ENCODE measurements at places on chromosomes 7 and 10. TPM values are rescaled to one million over a fixed set of nuclear protein-coding genes. Genes with fewer than 3 reads are reported as not detected.

The MMP21 gene
- total RNA-seq = 0.45 TPM

- H3K4me3 ChIP-seq = no peak overlapping the region
- no peaks in the 10 kb centered on the region for H3K4me1 ChIP-seq
- peaks cover 7% of the 10 kb centered on the region for H3K27me3 ChIP-seq
- no peak overlapping the region for H3K27ac ChIP-seq
- H3K36me3 ChIP-seq = no peaks in the 10 kb centered on the region
Measured at GRCh38 chr10:58152673-58153263, 114.9 kb downstream of the IPMK start.

- no peak overlapping the region for H3K27ac ChIP-seq
- no peaks in the 10 kb centered on the region for H3K27me3 ChIP-seq
- H3K4me3 ChIP-seq = no peak overlapping the region
- no peaks in the 10 kb centered on the region for H3K4me1 ChIP-seq
Measured at GRCh38 chr10:133613699-133614098, 12.9 kb downstream of the FRG2B start.

- no peaks in the 10 kb centered on the region for H3K36me3 ChIP-seq
- H3K4me1 ChIP-seq = peaks cover 12% of the 10 kb centered on the region
- H3K27me3 ChIP-seq = no peaks in the 10 kb centered on the region
- no peak overlapping the region for H3K4me3 ChIP-seq
- DNase-seq = no peak
Measured at GRCh38 chr10:5818894-5819293, 5.7 kb upstream of the GDI2 start.

DNA sequence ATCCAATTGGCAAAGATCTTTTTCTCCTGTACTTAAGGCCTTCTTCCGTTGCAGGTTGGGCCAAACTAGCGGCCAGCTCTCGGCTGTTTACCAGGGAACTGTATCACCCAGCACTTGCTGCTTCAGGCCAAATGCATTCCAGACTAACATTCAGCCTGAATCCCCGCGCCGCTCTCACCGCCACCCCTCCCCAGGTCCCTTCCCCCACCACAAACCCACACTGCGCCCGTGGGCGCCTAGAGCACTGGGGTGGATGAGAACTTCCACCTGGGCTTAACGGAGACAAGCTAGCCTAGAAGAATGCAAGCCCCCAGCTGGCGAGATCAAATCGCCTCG, 676 bp downstream of the TCAF1 start:
- peak overlapping the region; percentile 85 for H3K27ac ChIP-seq
- no peaks in the 10 kb centered on the region for H3K27me3 ChIP-seq
- DNase-seq = no peak
- no peaks in the 10 kb centered on the region for H3K36me3 ChIP-seq
- peaks cover 39% of the 10 kb centered on the region for H3K4me1 ChIP-seq
- peak overlapping the region; percentile 62 for H3K4me3 ChIP-seq

- H3K27ac ChIP-seq = no peak overlapping the region
- no peaks in the 10 kb centered on the region for H3K36me3 ChIP-seq
- peaks cover 7% of the 10 kb centered on the region for H3K4me1 ChIP-seq
- no peak for DNase-seq
- no peak overlapping the region for H3K4me3 ChIP-seq
- no peaks in the 10 kb centered on the region for H3K27me3 ChIP-seq
Measured at GRCh38 chr10:61271127-61271780, 181.9 kb downstream of the TMEM26 start.
